ENCODE measurements at places on chromosomes 2 and 18.

DNA sequence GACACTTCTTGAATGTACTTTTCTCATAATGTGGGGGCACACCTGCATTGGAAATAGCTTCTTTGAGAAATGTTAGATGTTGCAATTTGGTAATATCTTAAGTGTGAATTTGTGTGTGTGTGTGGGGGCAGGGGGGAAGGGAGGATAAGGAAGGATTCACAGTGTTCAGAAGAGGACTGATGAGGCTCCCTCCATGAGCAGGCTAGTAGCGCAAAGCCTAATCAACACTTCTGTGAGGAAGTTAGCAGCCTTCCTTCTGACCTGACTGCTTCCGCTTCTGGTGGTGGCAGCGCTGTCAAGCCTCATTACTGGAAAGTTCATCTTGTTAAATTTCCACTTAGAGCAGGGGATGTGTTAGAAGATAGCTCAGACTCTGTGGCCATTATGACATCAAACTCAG, 295.4 kb upstream of the SPRED2 start:
- no peak for DNase-seq

DNA sequence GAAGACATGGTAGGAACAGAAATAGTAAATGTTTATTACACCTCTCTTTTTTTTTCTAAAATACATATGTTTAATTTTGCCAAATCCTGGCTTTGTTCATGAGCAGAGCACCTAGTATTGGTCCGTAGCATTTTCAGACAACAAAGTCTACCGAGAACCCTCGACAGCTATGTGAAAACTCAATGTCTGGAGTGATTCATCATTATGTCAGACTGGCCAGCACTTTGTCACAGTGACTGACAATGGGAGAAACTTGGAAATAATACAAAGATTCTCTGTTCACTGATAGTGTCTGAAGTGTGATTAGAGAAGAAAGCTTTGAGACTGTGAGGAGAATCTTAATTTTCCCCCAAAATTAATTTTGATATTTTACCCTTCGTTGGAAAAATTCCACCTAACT, 143.0 kb downstream of the HNMT start:
- DNase-seq = no peak

DNA sequence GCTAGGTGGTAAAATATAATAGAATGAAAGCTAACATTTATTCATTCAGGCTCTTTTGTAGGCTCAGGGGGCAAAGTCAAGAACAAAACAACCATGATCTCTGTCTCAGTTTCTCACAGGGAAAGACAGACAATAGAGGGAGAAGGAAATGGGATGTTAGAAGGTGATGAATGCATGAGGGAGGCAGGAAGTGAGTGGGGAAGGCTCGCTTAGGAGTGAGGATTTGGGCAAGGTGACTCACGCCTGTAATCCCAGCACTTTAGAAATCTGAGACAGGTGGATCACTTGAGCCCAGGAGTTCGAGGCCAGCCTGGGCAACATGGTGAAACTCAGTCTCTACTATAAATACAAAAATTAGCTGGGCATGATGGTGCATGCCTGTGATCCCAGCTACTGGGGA, 88.4 kb downstream of the CTIF start:
- no peak for DNase-seq

DNA sequence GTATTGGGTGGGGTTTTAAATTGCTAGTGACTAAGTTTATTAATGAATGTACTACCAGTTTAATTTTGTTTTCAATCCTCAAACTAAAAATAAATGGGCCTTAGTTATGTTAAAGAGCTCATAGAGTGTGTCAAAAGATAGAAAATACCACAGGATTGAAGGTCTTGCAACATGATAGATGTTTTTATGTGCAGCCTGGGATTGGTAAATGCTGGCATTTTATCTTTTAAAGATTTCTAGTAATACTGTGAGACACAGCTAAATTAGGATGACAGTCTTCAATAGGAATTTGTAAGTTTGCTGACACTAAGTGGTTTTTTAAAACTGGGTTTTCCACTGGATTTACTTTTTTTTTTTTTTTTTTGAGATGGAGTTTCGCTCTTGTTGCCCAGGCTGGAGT, 122.3 kb downstream of the HAUS1 start:
- no peak for DNase-seq

DNA sequence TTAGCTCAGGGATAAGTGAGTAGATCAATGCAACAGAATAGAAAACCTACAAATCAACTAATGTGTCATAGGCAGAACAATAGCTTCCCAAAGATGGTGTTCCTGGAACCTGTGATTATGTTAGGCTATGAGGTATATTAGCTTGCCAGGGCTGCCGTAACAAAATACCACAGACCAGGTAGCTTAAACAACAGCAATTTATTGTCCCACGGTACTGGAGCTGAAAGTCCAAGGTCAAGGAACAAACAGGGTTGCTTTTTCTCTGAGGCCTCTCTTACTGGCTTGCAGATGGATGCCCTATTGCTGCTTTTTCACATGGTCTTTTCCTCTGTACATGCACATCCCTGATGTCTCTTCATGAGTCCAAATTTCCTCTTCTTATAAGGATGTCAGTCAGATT, 354.9 kb downstream of the TNS1 start:
- no peak for DNase-seq

- DNase-seq = no peak
Observed at GRCh38 chr18:524466-524865, 24.0 kb upstream of the COLEC12 start.

- DNase-seq = no peak
Observed at GRCh38 chr2:99420031-99420430, 69.8 kb downstream of the REV1 start.

DNA sequence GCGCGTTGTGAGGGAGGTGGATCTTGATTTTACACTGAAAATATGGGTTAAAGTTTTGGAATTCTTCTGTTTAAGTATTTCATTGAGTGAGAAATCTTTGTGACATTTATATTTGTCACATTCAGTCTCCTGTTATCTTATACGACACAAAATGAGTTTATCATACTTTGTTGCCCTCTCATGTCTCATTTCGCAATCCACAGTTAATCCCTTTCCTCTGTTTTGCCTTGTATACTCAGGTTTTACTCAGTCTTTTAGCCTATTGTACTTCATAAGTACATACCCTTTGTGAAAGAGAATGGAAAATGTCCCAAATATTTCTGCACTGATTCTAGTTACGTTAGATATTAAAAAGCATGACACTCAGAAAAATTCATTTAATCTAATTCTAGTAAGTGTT, 142.7 kb downstream of the ATP9B start:
- no peak for DNase-seq

DNA sequence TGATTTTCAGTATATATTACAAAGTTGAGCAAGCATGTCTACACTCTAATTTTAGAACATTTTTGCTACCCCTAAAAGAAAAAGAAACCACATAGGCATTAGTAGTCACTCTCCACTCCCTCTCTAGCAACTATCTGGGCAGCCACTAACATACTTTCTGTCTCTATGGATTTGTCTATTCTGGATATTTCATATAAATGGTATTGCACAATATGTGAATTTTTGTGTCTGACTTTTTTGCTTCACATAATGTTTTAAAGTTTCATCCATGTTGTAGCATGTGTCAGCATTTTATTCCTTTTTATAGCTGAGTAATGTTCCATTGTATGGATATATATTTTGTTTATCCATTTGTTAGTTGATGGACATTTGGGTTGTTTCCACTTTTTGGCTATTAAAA, 232.5 kb upstream of the CTAGE1 start:
- no peak for DNase-seq

- DNase-seq = no peak
Observed at GRCh38 chr2:172736424-172737174, 954 bp downstream of the RAPGEF4 start.

DNA sequence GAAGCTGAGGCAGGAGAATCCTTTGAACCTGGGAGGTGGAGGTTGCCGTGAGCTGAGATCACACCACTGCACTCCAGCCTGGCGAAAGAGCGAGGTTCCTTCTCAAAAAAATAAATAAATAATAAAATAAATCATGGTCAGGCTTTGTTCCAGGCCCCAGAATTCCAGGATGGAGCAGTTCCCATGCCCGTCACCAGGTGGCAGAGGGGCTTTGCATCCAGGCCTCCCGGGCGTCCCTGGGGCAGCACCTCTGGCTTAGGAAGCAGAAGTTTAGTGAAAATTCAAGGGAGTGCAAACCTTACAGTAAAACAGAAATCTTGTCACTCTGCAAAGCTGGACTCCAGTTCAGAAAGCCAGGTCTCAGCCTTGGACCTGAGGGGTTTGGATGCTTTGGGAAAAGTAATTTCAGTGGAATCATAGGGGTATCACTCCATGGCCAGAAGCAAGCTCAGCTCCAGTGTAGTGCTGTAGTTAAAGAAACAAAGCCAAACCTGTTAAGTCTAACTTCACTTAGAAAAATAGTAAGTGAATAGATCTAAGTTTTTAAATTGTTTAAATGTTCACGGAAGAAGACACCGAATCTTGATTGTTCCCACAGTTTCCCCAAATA, 512.7 kb downstream of the CMPK2 start:
- DNase-seq = no peak

GRCh38 chr18:13186687-13187086, 31.9 kb upstream of the LDLRAD4 start:
- DNase-seq = no peak

- no peak for DNase-seq
Observed at GRCh38 chr18:61894751-61895524, 2.1 kb upstream of the RNF152 start.

DNA sequence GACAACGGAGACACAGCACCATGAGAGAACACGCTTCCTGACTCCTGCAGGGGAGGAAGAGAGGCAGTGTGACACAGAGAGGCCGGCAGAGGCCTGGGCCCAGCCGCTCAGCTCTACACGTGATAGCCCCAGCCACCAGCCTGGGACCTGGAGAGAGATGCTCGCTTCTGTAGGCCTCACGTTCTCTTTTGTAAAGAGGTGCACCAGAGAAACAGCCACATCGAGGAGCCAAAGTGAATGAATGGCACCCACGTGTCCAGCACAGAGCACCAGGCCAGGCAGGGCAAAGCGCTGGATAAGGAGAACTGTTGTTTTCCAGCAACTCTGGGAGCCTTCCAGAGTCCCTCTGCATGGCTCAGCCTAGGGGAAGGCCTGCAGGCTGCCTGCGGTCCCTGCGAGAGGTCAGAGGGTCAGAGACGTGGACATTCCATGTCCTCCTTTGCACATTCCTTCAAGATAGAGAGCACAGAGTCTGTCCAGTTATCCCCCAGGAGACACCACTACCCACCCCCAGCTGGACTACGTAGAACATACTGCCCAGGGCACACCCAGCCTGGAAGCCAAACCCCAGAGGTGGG, 14.2 kb downstream of the LIMS2 start:
- DNase-seq = no peak

DNA sequence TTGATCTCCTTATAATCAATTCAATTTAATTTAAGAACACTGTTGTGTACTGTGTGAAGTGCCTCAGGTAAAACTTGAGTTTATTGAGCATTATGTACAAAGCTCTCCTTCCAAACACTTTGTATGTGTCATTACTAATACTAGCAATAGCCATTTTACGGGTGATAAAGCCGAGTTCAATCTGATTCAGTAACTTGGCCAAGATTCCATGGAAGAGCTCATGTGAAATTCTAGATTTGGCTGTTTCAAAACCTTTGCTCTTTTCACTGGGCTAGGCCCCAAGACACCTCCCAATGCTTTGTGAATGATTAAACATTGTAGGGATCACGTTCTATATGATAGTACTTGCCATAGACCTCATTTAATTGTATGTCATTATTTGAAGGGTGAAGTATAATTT, 8.9 kb upstream of the NFE2L2 start:
- DNase-seq = no peak

- DNase-seq = no peak
Observed at GRCh38 chr2:148132412-148132811, 111.5 kb downstream of the MBD5 start.
